ENCODE measurements at places on chromosomes 13 and 19.

- DNase-seq, result no peak
These were observed 2.5 kb downstream of the RPS9 start for GRCh38 chr19:54203151-54203611.

- no peak for DNase-seq
These were observed 1578.8 kb downstream of the OLFM4 start for GRCh38 chr13:54607421-54607820.

DNA sequence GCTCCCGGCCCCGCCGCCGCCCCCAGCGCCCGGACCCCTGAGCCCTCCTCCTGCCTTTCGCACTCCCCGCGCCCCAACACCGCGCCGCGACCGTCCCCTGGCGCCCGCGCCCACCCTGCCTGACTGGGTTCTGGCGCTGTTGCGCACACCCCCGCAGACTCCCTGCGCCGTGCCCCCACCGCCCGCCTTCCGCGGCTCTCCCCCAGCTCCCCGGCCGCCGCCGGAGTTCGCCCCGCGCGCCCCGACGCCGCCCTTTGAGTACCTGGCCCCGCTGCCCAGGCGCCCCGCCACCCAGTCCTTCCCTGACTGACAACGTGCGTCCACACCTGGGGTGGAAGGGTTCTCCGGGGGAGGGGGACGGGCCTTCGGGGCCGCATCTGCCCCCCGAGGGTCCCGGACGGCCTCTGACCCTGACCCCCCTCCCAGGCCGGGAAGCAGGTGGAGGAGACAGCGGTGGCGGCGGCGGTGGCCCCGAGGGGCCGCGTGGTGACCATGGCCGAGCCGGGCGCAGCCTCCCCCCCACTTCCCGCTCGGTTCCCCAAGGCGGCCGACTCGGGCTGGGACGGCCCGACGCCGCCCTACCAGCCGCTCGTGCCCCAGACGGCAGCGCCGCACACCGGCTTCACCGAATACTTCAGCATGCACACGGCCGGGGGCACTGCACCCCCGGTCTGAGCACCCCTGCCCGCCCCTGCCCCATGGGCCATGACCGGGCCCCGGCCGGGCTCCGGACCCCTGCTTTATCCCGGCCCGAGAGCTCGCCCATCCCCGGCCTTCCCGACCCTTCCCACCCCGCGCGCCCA lies 1.4 kb upstream of the MEGF8 start:
- DNase-seq, result no peak

- no peak for DNase-seq
These were observed at the start of gene NEK5 for GRCh38 chr13:52128714-52129700. NEK5 (minus strand) TSS chr13:52129073; CDS start chr13:52127482, 1,591 bp downstream.

GRCh38 chr13:66314911-66315310 lies 915.2 kb downstream of the PCDH9 start:
- DNase-seq, result no peak

- DNase-seq, result no peak
These were observed 133.7 kb downstream of the GGACT start for GRCh38 chr13:100454876-100455275.

GRCh38 chr13:51283371-51283770 lies 56.1 kb upstream of the SERPINE3 start:
- no peak for DNase-seq

DNA sequence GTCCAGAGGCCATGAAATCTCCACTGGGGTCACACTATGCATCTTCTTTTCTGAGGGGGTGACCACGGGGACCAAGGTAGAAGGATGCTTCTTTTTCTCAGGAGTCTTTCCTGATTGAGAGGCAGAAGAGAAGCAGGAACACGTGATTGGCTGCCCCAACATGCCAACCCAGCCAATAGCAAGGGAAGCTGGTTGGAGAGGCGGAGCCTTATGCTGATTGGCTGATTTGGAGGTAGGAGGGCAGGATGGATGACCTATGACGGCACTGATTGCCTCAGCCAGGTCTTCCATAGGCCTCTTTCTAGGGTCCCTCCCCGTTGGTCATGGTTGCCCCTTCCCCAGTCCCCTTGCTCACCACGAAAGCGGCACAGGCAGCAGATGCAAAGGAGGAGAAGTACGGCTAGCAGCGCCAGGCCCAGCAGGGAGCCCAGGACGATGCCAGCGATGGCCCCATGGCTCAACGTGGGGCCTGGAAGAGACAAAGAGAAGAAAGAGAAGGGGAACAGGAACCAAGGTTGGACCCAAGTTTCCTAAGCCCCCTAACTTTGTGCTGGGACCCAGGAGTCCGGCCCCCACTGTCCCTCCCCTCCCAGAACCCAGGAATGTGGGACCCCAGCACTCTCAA lies 8.0 kb downstream of the VSIG10L start:
- DNase-seq, result no peak

- no peak for DNase-seq
These were observed 32.2 kb upstream of the USP12 start for GRCh38 chr13:27203854-27204253.

DNA sequence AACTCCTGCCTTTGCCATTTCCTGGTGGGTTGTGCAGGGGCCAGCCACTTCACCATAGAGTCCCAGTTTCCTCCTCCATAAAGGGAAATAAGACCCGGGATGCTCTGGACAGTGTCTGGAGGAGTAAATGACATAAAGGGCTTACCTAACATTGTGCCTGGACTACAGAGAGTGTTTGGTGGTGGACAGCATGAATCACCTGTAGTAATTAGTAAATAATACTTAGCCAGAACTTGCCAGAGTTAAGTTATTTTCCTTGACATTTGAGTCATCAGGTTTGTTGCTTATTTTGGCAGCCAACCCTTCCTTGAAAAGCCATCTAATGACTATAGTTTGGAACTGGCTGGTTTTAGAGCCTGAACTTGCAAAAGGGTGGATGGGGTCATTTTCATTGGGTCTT lies 159.2 kb downstream of the SLC7A1 start:
- DNase-seq, result no peak

DNA sequence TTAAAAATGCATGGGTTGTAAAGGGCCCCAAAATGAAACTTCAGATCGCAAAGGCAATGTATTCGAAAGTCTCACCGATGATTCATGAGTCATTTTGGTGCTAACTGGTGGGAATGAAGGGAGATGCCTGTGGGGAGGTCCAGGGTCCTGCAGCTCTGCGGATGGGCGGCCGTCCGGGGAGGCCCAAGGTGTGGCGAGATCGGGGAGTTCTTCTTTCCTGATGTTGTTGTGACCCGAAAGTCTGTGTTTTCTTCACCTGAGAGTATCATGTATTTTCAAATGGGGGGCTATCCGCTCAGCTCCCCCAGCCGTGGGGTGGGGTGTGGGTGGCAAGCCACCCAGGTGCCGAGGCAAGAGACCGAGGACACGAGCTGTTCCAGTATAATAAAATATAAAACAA lies 36.5 kb downstream of the TFDP1 start:
- no peak for DNase-seq

- DNase-seq, result no peak
These were observed 10.3 kb downstream of the DYRK1B start for GRCh38 chr19:39823686-39824085.

- DNase-seq, result no peak
These were observed 1.8 kb downstream of the ZNF175 start for GRCh38 chr19:51572908-51573307.

DNA sequence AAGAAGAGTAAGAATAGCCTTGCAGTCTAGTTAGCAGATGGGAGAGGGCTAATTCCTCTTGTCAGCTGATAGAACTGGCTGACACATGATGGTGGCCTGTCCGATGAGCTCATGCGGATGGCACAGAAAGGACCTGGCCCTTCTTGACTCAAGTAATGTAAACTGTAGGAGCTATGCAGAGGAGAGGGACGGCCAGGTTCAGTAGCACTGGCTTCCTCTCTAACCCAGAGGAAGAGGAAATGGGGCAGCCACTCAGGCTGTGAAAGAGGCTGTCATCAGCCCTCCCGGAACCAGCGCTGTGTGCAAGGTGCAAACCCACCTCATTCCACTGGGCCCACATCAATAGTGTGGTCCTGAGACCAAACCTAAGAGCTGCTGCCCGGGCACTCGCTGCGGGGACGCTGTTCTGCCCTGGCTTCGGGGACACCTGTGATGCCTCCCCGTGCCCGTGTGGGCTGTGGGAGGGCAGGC lies 30.8 kb upstream of the USE1 start:
- DNase-seq, result no peak

DNA sequence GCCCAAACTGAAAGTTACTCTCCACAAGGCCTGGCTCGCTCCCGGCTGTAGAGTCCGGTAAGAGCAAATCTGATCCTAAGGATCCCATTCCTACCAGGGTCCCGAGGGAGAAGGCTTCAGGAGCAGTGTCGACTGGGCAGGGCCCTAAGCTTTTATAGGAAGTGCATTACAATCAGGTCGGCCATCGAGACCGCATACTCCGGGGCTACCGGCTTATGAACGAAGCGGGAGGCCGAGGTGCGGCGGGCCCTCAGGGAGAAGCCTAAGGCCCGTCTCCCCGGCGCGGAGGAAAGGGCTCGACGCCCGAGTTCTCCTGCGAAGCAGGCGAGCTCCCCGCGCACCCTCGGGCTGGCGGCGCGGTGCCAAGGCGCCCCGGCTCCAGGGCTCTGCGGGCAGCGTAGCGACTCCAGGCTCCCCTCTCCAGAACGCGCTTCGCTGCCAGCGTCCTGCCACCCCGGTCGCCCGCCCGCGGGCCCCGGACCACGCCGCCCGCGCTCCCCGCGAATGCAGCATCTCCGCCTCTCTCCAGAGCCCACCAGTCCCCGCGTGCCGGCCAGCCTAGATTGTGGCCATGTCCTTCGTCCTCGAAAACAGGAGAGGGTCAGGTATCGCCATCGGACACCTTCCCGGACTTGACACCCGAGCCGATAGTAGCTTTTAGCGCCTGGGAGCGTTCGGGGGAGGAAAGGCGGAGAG lies 1.4 kb downstream of the EFNB2 start:
- DNase-seq, result no peak

GRCh38 chr13:111111376-111111937 lies 3.7 kb upstream of the ARHGEF7 start:
- no peak for DNase-seq

- DNase-seq, result no peak
These were observed 25.3 kb upstream of the HOMER3 start for GRCh38 chr19:18966307-18966706.

GRCh38 chr19:31610018-31610417 lies 260.8 kb upstream of the TSHZ3 start:
- DNase-seq, result no peak

DNA sequence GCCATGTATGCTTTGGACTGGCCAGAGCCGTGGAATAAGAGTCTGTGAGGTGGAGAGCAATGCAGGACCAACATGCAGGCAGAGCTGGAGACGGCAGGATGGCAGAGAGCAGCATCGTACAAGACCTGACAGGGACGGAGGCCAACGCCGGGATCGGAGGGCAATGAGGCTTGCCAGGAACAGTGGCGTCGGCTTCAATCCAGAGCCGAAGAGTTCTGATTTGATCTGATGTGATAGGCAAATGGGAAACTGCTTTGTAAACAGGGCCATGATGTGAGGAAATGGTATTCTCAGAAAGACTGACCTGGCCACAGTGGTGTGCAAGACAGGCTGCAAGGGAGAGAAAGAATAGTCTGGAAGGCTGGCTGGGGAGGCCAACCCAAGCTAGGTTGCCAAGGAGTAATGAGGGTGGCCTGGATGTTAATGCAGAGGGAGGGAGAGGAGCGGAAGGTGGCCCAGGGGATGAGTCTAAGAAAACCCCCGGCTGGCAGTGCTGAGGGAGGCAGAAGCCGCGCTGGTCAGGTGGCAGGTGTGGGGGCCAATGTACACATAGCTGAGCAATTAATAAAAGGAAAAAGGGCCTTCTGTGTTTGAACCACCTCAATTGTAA lies 26.7 kb downstream of the RCBTB2 start:
- DNase-seq, result no peak

DNA sequence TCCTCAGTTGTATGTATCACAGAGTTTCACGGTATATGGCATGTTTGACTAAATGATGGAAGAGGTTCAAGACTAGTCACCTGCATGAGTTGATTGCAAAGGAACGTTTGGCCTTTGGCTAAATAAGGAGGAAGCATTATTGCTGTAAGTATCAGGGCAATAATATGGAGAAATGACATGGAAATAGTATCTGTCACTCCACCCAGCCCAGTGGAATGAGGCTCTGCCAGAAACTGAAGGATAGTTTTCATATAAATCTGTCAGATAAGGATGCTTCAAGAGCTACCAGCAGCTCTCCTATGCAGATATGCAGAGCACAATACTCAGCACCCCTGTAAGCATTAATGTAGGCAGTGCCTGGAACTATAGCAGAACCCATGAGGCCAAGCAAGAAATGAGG lies 55.7 kb upstream of the DCT start:
- no peak for DNase-seq

GRCh38 chr19:9580728-9581127 lies 3.6 kb downstream of the ZNF121 start:
- no peak for DNase-seq

- no peak for DNase-seq
These were observed 77.5 kb upstream of the CLDN10 start for GRCh38 chr13:95474992-95475391.

DNA sequence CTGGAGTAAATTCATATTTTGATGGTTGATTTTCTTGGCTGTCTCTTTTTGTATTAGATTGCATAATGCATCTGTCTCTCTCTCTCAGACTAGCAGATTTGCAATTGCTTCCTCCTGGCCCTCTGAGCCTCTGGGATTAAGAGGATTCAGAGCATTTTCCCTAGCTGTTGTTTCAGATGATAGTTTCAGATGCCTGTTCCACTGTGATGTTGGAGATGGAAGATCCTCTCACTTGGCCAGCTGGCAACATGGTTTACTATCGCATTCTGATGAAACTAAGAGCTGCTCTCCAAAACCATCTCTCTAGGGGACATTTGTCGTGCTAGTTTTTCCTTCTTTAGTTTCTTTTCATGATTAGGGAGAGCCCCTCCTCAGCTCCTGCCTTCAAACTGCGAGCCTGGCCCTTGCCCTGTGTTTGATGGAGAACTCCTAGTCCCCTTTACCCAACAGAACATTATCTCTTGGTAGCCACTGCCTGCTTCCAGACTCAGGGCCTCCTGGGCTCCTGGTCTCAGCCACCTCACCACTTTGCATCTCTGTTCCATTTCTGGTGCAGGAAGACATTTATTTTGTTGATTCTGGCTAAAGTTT lies 244.6 kb downstream of the B3GLCT start:
- DNase-seq, result peak; percentile 25

DNA sequence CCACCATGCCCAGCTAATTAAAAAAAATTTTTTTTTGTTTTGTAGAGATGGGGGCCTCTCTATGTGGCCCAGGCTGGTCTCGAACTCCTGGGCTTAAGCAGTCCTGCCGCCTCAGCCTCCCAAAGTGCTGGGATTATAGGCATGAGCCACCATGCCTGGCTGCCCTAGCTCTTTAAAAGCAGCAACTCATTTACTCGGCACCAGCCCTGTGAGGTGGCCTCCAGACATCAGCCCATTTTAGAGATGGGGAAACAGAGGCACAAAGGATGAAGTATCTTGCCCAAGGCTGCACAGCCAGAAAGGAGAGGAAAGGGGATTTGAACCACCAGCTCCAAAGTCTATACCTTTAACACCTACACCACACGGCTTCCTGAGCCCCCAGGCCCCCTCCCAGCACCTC lies 312 bp downstream of the PRX start:
- DNase-seq, result no peak

GRCh38 chr19:29211562-29212355 lies 1.2 kb downstream of the UQCRFS1 start:
- no peak for DNase-seq
